ENCODE measurements at places on chromosomes 12 and 14.

DNA sequence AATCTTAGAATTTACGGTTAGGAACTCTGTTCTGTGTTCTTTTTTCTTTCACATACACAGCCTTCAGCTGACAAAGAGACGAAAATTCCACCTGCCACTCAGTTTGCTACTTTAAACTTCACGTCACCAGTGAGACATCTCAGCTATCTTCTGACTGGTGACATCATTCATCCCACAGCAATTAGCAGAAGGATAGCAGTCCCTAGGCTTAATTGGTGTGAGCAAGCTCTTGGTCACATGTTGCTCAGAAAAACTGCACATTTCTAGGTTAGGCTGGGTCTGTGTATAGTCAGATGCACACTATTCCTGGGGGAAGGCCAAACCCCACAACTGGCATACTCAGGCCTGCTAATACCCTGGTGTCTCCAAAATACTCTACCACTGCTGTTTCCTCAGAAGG is 23.9 kb downstream of the SLC7A7 start:
- peak; percentile 33 for DNase-seq

- no peak for DNase-seq
Observed at GRCh38 chr12:120488057-120488640, 7.8 kb upstream of the DYNLL1 start.

DNA sequence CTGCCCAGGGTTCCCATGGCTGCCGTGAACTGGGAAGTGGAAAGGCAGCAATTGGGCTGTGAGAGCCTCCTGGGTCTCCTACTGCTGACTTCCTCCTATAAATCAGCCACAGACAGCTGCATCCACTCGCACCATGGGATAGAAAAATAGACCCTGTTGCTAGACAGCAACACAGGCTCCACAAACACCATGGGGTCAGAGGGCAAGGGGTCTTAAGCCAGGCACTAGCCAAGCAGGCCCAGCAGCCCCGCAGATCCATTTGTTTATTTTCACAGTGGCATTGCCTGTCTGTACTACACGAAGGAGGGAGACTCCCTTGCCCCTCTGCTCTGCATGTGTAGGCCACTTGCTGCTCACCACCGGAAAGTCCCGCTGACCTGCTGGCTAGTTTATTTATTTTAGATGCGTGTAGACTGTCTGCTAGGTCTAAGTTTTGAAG is 139.8 kb downstream of the DACT1 start:
- DNase-seq: no peak

DNA sequence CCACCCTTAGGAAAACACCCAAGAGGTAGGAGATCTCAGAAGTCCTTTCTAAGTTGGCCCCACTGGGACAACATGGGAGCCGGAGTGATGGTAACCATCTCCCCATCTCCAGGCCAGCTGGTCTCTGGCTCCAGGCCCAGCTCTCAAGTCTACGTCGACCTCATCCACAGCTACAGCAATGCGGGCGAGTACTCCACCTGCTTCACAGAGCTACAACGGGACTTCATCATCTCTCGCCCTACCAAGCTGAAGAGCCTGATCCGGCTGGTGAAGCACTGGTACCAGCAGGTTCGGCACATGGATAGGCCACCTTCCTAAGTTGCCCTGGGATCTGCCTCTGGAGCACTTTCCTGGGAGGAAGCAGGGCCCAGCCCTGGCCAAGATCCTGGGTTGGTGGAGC is 11.0 kb upstream of the OAS2 start:
- DNase-seq: no peak

DNA sequence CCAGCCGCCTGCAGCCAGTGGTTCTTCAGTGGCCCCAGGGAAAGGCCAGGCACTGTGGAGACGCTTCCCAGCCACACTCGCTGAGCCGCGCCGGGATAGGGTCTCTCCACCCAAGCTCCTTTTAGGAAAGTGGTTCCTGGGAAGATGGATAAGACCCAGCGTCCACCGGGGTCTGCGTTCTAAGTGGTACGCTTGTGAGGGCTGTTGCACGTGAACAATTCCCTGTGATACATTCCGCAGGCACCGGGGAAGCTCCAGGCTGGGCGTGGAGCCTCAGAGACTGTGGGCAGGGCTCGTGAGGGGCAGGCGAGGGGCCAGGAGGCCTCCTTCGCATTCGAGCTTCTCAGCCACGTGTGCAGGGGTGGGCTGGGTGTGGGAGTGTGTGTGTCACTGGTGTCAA is 48.4 kb downstream of the GALNT9 start:
- no peak for DNase-seq

GRCh38 chr14:56154321-56154720 is 36.1 kb downstream of the PELI2 start:
- DNase-seq: no peak

GRCh38 chr12:123948796-123949769 is 23.5 kb downstream of the CCDC92 start:
- no peak for DNase-seq

DNA sequence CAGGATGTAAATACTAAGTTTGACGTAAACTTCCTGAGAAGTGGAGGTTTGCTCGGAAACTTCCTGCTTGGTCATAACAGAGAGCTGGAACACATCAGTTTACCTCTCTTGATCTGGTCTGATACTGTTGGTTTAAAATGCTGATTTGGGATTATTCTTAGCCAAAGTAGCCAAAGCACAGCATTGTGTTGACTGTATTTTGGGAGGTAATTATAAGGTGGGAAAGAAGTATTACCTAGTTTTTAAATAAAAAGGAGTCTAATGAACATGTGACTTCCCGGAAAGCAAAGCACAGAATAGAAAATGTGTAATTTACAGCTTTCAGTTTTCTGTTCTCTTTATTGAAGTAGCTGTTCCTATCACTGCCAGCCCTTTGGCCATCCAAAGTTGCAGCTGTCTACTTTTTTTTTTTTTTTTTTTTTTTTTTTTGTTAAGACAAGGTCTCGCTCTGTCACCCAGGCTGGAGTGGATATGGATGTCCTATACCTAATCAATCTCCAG is 52.2 kb upstream of the SRP54 start:
- DNase-seq: no peak

GRCh38 chr12:108833355-108833733 is 24.0 kb downstream of the SSH1 start:
- DNase-seq: peak; percentile 81

DNA sequence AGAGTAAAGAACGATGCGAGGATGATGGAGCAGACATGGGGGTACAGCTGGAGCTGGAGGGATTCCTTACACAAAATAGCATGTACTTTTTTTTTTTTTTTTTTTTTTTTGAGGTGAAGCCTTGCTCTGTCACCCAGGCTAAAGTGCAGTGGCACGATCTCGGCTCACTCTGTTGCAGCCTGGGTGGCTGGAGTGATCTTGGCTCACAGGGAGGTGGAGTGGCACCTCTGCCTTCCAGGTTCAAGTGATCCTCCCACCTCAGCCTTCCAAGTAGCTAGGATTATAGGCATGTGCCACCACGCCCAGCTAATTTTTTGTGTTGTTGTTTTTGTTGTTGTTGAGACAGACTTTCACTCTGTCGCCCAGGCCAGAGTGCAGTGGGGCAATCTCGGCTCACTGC is 5.1 kb upstream of the RASAL1 start:
- no peak for DNase-seq

- DNase-seq: no peak
Observed at GRCh38 chr14:36588119-36588518, 5.7 kb upstream of the NKX2-8 start.

DNA sequence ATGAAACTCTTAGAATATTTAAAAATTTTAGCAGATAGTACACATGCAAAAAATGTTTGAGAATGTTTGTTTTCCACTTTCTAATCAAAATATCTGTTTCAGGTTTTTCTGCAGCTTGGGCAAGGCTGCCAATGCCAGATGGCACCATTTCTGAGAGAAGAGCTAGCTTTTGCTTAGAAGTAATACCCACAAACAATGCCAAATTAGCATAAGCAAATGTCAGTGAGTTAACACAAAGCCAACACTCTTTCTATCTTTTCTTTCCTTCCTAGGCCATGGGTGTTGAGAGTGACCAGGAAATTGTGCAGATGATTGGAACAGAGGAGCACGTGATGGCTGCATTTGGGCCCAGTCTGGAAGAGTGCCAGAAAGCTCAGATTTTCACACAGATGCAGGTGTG is 35.2 kb downstream of the POLR3B start:
- DNase-seq: no peak

DNA sequence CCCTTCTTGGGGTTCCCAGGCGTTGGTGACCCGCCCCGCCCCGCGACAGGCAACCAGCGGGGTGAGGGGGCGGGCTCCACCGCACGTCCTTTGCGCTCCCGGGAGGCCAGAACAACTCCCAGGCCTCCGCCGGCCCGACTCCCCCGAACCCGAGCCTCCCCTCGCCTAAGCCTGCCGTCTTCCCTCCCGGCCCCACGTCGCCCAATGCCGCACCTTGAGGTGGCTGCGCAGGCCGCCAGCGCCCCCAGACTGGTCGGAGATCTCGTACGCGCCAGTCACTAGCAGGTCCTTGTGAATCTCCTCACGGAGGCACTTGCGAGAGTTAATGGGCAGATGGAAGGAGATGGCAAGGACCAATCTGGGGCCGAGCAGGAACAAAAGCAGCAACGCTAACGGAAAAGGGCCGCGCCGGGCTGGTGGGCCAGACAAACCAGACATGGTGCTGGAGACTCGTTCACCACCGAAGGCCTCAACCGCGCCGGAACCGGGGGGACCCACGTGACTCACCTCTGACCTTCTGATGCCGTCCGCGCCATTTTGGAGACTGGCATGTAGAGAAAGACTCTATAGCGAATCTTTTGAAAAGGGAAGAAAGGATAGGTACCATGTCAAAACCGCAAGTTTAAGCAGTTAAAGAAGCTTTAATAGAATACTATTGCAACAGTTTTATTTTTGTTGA is at the start of gene TMED10:
TSS of gene TMED10 (minus strand) at position 471 of the 679 bp plus-strand sequence. CDS start at position 438, 33 bp downstream.
- DNase-seq: peak; percentile 83

DNA sequence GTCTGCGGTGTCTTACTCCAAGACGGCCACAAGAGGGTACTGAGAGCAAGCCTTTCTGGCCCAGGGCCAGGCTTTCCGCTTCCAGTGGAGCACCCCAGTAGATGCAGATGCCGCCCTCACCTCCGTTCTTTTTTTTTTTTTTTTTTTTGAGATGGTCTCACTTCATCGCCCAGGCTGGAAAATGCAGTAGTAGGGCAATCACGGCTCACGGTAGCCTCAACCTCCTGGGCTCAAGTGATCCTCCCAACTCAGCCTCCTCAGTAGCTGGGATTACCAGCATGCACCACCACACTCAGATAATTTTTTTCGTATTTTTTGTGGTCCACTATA is 5.6 kb upstream of the LBHD2 start:
- peak; percentile 41 for DNase-seq

DNA sequence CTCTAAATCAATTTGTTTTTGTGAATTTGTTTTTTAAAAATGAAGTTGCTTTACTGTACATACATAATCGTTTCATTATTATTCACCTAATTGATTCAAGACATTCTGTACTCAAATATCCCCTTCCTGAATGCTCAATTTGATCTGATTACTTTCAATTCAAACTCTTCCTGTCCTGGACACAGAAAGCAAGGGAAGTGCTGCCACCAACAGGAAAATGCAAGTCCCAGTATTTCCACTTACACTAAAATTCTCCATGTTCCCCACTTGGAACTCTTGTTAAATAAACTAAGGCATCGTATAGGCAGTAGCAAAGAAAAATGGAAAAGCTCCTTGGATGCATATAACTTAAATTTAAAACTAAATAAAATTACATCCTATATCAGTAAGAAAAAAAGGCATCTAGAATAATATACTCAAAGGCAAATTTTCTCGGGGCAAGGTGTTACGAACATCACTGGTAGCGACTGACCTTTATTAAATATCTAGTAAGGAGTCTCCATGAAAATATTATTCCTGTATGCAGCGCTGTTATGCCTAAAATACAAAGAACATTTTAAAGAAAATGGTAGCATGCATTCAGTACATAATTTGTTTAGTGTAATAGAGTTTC is 72.0 kb upstream of the DBX2 start:
- no peak for DNase-seq

GRCh38 chr12:51621156-51621922 is 30.3 kb downstream of the SCN8A start:
- DNase-seq: no peak

DNA sequence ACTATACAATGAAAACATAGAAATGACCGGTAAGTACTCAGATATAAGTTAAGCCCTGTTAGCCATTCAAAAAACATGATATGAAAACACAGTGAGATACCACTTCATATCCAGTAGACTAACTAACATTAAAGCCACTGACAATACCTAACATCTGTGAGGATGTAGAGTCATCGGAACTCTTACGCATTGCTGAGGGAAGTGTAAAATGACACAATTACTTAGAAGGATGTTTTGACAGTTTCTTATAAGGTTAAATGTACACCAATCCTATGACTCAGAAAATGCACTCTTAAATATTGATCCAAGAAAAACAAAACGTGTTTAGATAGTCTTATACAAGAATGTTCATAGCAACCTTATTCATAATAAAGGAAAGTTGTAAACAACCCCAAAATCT is 782.9 kb downstream of the BCL11B start:
- DNase-seq: no peak

GRCh38 chr14:51644217-51644933 is 7.3 kb upstream of the FRMD6 start:
- DNase-seq: no peak

DNA sequence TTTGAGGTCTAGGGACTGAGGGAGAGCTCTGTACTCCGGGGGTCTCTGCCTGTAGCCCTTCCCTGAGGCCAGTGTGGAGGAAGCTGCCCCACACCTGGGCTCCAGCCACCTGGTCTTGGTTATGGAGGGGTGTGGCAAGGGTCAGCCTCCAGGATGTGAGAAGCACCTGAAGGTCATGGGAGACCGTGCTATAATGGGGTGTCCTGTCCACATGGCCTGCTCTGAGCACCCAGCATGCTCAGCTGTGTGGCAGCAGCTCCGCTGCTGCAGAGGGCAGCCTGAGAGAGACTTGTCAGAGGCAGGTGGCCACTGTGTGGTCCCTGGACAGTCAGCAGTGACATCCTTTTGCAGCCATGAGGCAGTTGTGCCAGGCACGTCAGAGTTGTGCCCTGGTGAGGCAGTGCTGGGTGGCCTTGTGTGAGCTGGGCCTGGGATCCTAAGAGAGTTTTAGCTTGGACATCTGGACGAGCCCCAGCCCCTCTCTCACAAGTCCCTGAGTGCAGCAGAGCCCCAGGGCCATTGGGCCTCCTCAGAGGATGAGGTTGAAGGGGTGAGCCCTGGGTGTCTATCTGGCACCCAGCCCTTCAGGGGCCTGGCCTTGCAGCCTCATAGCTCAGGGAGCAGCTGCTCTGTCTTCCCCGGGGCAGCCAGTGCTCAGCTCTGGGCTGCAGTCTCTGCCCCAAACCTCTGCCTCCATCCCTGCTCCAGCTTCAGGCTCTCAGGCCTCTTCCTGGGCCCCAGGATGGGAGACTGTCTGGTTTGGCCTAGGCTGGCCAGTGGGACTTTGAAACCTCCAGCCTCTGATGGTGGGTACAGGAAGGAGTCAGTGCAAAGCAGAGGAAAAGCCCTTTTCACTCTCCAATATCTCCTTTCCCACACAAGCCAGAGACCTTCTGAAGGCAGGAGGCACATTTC is 7.4 kb upstream of the ATG101 start:
- DNase-seq: no peak
